ENCODE measurements at places on chromosomes 6 and 20. TPM values are rescaled to one million over a fixed set of nuclear protein-coding genes. Genes with fewer than 3 reads are reported as not detected.

The HLA-DPA1 gene
- 176 TPM for total RNA-seq

The SEMG1 gene
- total RNA-seq, result not detected

The RAB44 gene
- 0.15 TPM for total RNA-seq

The MRAP2 gene
- not detected for total RNA-seq

The ERVFRD-1 gene
- total RNA-seq, result not detected

Measured in activated CD4-positive, alpha-beta memory T cell treated with anti-CD3 and anti-CD28 coated beads, Interleukin-2, amount 10 ng/mL, durations not matched to agents 7 days and 5 days (primary cell).